Dorsolateral prefrontal cortex (tissue), 122 donors: ENCODE measurements at places on chromosomes 1 and 21. TPM values are rescaled to one million over a fixed set of nuclear protein-coding genes. Genes with fewer than 3 reads are reported as not detected.

ACTL8 gene
- not detected for total RNA-seq

RSRP1 gene
- 148 TPM for total RNA-seq

PLCH2 gene
- total RNA-seq: 20.7 TPM

KRTAP21-2 gene
- not detected for total RNA-seq

CALML6 gene
- 0.86 TPM for total RNA-seq

YBEY gene
- 18.3 TPM for total RNA-seq

PPIAL4G gene
- total RNA-seq: 0.17 TPM

TRIM63 gene
- 0.53 TPM for total RNA-seq

KCNQ4 gene
- 2.6 TPM for total RNA-seq

SHCBP1L gene
- total RNA-seq: not detected

CATSPERE gene
- 3.5 TPM for total RNA-seq

CD1B gene
- total RNA-seq: not detected

TXNDC12 gene
- 32.6 TPM for total RNA-seq

PTPN14 gene
- 23.2 TPM for total RNA-seq

HAO2 gene
- total RNA-seq: not detected

MYBPH gene
- total RNA-seq: not detected

DMBX1 gene
- total RNA-seq: not detected

NEXN gene
- 2.7 TPM for total RNA-seq

ETV3L gene
- total RNA-seq: 0.44 TPM

LAMTOR5 gene
- 105 TPM for total RNA-seq

IGSF3 gene
- 8.1 TPM for total RNA-seq

OR10J1 gene
- not detected for total RNA-seq

DMRTA2 gene
- 0.66 TPM for total RNA-seq
